Activated CD4-positive, alpha-beta T cell treated with anti-CD3 and anti-CD28 coated beads, Interleukin-2, amount 10 ng/mL, durations not matched to agents 7 days and 5 days (primary cell): ENCODE measurements at places on chromosomes 16 and 17. TPM values are rescaled to one million over a fixed set of nuclear protein-coding genes. Genes with fewer than 3 reads are reported as not detected.

The GGA2 gene
- total RNA-seq: 131 TPM

The TSPOAP1 gene
- total RNA-seq: 44.1 TPM

The MT1H gene
- 0.62 TPM for total RNA-seq

DNA sequence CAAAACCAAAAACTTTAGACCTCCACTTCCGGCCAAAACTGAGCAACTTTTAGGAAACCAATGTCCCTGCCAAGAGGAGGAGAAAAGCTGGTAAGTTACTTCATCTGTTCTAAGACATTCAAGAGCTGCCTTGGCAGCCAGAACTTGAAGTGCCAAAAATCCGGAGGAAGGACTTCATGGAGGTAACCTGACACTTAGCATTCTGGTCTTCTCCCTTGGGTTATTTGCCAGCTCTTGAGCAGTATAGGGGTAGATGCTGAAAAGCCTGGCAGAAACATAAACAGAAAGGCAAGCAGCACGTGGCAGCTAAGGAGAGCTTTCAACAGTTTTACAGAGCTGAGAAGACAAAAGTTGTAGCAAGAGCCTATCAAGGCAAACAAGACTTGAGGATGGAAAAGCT is 53.2 kb downstream of the CDYL2 start:
- peaks cover 19% of the 10 kb centered on the region for H3K4me1 ChIP-seq
- no peak overlapping the region for H3K27ac ChIP-seq

- no peaks in the 10 kb centered on the region for H3K4me1 ChIP-seq
- H3K27ac ChIP-seq: no peak overlapping the region
- DNase-seq: no peak
Measured at GRCh38 chr17:70295731-70296130, 126.4 kb downstream of the KCNJ2 start.

- H3K4me1 ChIP-seq: no peaks in the 10 kb centered on the region
- H3K36me3 ChIP-seq: no peaks in the 10 kb centered on the region
- H3K27ac ChIP-seq: no peak overlapping the region
- no peaks in the 10 kb centered on the region for H3K27me3 ChIP-seq
Measured at GRCh38 chr16:5903153-5903552, 805.6 kb upstream of the EEF2KMT start.

DNA sequence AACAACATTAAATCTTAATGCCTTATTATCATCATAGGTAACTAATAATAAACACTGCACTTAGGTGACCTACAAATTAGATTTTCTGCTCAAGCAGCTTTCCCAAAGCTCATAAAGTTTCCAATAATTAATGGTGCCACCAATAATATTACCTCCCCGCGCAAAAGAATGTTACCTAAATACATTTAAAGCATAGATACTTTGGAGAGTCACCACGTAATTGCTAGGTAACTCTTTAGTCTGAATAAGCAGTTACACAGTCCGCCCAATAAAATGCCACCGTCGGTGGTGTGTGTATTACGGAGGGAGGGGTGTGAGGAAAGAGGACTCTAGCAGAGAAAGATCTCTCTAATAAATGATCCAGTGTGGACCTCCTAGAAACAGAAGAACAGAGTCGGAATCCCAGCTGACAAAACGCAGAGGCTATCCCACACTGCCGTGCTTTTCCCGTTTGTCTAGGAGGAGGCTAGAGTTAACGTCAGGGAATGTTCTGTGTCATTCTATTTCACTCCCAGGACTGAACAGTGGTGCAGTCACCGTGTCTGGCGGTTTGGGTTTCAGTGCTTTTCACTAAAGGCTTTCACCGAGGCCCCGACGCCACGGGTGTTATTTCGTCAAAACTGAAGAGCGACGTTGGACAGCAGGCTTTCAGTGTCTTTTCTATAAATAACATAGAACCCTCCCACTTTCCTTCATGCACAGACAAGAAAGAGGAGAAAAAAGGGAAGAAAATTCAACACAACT is 630 bp downstream of the RNFT1 start:
- peaks cover 2% of the 10 kb centered on the region for H3K27me3 ChIP-seq
- H3K36me3 ChIP-seq: peaks cover 9% of the 10 kb centered on the region
- peak; percentile 53 for DNase-seq

DNA sequence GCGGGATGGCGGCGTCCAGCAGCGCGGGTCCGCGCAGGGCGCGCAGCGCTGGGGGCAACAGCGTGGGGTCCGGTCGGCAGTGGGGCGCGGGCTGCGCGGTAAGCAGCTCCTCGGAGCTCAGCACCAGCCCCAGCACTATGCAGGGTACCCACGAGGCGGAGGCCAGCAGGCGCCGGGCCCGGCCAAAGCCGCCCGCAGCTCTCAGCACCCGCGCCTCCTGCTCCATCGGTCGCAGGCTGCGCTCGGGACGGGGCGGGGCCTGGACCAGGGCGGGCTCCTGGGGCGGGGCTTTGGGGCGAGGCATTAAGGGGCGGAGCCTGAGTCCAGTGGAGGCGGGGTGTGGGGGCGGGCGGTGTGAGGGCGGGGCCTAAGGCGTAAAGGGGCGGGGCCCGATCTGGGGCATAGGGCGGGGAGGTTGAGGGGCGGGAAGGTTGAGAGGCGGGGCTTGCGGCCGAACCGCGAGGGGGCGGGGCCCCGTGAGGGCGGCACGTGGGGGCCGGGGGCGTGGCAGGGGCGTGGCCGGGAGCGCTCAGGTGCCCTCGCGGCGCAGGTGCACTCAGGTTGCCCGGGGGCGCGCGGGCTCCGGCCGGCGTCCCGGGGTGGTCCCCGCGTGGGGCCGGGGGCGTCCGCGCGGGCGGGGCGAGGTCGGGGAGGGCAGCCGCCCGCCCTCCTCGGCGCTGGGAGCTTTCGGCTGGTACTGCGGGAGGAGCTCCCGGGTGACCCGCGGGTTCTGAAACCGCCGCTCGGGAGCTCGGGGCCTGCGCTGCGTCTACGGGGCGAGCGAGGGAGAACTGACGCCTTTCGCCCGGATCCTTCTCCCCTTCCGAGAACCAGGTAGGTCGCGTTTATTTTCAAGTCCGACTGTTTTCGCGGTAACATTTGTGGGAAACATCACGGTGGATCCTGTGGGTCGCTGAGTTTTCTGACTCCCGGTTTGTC is 1.4 kb upstream of the SLC22A31 start:
- H3K4me1 ChIP-seq: peaks cover 14% of the 10 kb centered on the region
- H3K27me3 ChIP-seq: peaks cover 40% of the 10 kb centered on the region
- peak; percentile 73 for DNase-seq
- no peak overlapping the region for H3K4me3 ChIP-seq

DNA sequence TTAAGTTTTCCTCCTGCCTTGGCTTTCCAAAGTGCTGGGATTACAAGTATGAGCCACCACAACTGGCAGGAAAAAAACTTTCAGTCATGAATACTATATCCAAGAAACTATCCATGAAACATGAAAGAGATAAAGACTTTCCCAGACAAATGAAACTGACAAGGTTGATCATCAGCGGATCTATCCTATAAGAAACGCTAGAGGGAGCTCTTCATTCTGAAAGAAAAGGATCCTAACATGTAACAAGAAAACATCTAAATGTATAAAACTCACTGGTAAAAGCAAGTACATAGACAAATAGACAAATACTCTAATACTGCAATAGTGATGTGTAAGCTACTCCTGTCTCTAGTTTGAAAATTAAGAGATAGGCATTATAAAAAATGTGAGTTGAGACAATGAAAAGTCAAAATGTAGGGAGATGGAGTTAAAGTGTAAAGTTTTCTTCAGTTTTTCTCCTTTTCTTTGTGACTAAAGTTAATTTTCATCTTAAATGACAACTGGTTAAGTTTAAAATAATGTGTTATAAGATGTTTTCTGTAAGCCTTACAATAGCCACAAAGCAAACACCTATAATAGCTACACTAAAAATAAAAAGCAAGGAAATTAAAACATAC is 79.6 kb upstream of the TEKT1 start:
- H3K36me3 ChIP-seq: no peaks in the 10 kb centered on the region
- H3K4me3 ChIP-seq: no peak overlapping the region
- H3K27me3 ChIP-seq: peaks cover 18% of the 10 kb centered on the region
- peak; percentile 23 for DNase-seq
- no peak overlapping the region for H3K27ac ChIP-seq

DNA sequence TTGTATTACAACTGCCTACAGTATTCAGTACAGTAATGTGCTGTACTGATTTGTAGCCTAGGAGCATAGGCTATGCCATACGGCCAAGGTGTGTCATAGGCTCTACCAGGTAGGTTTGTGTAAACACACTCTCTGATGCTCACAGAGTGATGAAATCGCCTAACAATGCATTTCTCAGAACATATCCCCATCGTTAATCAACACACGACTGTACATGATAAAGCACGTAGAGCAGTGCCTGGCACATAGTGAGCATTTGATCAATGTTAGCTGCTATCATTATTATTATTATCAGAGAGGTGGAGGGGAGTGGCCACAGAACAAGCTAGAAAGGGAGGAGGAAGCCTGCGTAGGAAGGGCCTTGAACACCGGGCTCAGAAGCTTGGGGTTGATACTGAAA is 81.1 kb upstream of the LHX1 start:
- peaks cover 2% of the 10 kb centered on the region for H3K27me3 ChIP-seq
- no peak for DNase-seq
- no peak overlapping the region for H3K4me3 ChIP-seq
- H3K4me1 ChIP-seq: peaks cover under 1% of the 10 kb centered on the region

GRCh38 chr17:12719948-12720347 is 54.3 kb downstream of the MYOCD start:
- H3K27ac ChIP-seq: no peak overlapping the region
- no peak for DNase-seq
- no peaks in the 10 kb centered on the region for H3K4me1 ChIP-seq
- no peaks in the 10 kb centered on the region for H3K27me3 ChIP-seq

GRCh38 chr17:46727572-46728348 is 90.7 kb downstream of the WNT3 start:
- H3K36me3 ChIP-seq: peaks cover 6% of the 10 kb centered on the region
- no peak for DNase-seq
- no peak overlapping the region for H3K4me3 ChIP-seq

GRCh38 chr16:2237493-2238149 is 1.4 kb downstream of the DNASE1L2 start:
- H3K4me3 ChIP-seq: no peak overlapping the region
- H3K36me3 ChIP-seq: peaks cover 11% of the 10 kb centered on the region
- DNase-seq: no peak
- H3K27ac ChIP-seq: no peak overlapping the region

DNA sequence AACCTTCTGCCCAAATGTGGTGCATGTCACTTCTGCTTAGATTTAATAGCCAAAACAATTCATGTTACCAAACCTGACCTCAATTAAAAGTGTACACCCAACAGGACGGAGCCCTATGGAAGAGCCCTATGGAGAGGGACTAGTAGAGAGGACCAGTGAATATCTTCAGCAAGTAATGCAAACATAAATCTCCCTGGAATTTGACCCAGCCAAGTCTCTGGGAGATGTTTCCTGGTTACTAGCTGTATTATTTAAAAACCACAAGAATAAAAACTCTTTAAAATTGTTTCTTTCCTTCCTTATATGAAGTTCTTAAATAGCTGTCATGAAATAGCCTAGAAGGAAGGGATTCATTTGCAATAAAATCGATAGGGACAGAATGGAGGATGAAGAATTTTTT is 255.8 kb downstream of the CDH11 start:
- H3K27ac ChIP-seq: no peak overlapping the region
- H3K27me3 ChIP-seq: no peaks in the 10 kb centered on the region
- H3K4me1 ChIP-seq: no peaks in the 10 kb centered on the region
- H3K36me3 ChIP-seq: no peaks in the 10 kb centered on the region

DNA sequence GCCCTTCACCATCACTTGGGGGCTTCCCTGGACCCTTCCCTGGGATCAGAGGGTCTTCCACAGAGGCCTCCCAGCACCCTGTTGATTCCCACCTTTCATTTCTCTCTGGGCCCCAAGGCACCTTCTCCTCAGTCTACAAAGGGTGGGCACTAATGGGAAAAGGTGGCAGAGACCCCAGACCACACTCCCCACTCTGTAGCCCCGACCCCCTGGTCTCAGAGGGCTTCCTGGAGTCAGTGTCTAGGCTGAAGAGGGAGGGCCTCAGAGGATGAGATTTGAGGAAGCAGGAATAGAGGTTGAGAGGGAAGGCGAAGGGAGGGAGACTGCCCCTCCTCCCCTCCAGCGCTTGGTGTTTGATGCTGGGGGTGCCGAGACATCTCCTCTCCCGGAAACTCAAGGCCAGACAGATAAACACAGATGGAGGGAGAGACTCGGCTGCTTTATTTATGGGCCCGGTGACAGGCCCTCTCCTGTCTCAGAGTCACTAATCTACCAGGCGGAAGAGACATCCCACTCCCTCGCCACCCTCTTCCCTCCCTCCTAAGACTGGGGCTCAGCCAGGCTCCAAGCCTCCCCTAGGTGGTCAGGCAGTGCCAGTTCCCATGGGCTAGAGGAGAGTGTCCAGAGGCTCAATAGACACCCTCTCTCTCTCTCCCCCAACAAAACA is 18.5 kb upstream of the SP2 start:
- H3K36me3 ChIP-seq: no peaks in the 10 kb centered on the region
- peaks cover 43% of the 10 kb centered on the region for H3K27me3 ChIP-seq
- no peak overlapping the region for H3K27ac ChIP-seq
- DNase-seq: no peak

- no peaks in the 10 kb centered on the region for H3K36me3 ChIP-seq
- peaks cover 2% of the 10 kb centered on the region for H3K4me1 ChIP-seq
- no peak overlapping the region for H3K4me3 ChIP-seq
- no peak overlapping the region for H3K27ac ChIP-seq
- DNase-seq: no peak
Measured at GRCh38 chr16:55058576-55058975, 127.9 kb downstream of the IRX5 start.

GRCh38 chr17:74691151-74691550 is 21.6 kb downstream of the CD300LF start:
- no peak for DNase-seq
- no peak overlapping the region for H3K27ac ChIP-seq
- H3K4me3 ChIP-seq: no peak overlapping the region
- no peaks in the 10 kb centered on the region for H3K36me3 ChIP-seq
- H3K4me1 ChIP-seq: peaks cover 31% of the 10 kb centered on the region

DNA sequence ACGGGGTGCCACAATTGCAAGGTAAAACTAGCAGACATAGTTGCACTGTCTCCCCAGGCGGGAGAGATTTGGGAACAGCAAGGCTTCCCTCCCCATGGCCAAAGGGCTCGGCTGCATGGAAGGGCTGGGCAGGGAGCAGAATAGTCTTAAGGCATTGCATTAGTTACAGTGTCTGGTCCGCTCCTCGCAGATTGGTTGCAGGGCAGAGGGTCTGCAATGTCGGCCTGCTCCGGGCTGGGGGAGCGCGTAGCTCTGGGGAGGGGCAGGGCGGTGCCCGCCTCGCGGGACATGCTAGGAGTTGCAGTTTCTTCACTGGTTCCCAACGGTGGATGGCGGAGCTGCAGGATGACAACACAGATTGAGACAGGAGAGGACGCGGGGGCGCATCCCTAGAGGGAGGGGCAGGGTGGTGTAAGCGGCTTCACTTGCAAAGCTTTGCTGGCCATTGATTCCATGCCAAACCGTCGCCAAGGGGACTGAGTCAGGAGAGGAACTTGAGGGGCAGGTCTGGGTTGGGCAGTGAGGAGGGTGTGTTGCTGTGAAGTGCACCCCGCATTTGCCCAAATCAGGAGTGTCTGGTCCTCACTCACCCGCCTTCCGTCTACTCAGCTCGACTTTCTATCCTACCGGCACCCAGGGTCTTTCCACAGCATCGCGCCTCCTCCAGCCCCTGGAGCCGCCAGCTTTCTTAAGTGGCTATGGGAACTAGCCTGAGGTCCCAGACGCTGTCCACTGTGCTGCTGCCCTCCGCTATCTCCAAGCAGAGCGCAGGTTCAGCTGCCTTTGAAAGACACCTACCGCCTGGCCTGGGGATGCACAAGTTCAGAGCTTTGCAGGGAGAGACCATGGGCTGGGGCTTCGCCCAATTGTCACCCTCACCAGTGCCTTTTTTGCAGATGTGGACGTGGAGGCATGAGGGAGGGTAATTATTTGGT is 1748.9 kb downstream of the TP53TG3F start:
- no peaks in the 10 kb centered on the region for H3K36me3 ChIP-seq
- no peak for DNase-seq
- H3K4me3 ChIP-seq: no peak overlapping the region
- H3K27ac ChIP-seq: no peak overlapping the region
- H3K4me1 ChIP-seq: no peaks in the 10 kb centered on the region
- H3K27me3 ChIP-seq: no peaks in the 10 kb centered on the region

GRCh38 chr16:346587-346986 is 5.9 kb downstream of the AXIN1 start:
- no peak overlapping the region for H3K4me3 ChIP-seq
- no peak for DNase-seq
